ENCODE measurements at places on chromosomes 16 and 17. TPM values are rescaled to one million over a fixed set of nuclear protein-coding genes. Genes with fewer than 3 reads are reported as not detected.

GRCh38 chr17:9538626-9539025 is 37.0 kb downstream of the STX8 start:
- no peak overlapping the region for H3K27ac ChIP-seq
- H3K36me3 ChIP-seq: no peaks in the 10 kb centered on the region
- no peak for DNase-seq
- H3K27me3 ChIP-seq: no peaks in the 10 kb centered on the region
- no peaks in the 10 kb centered on the region for H3K4me1 ChIP-seq

DNA sequence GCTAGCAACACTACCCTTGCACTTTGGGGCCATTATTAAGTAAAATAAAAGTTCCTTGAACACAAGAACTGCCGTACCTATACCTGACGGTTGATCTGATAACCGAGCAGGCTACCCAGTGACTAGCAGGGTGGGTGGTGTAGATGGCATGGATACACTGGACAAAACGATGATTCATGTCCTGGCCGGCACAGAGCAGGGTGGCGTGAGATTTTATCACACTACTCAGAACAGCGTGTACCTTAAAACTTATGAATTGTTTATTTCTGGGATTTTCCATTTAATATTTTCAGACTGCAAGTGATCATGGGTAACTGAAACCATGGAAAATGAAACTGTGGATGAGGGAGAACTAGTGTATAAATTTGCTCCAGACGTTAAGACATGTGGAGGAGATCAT is 41.0 kb upstream of the MSI2 start:
- no peaks in the 10 kb centered on the region for H3K27me3 ChIP-seq
- no peaks in the 10 kb centered on the region for H3K4me1 ChIP-seq
- peak overlapping the region; percentile 14 for H3K4me3 ChIP-seq
- DNase-seq: peak; percentile 65
- H3K27ac ChIP-seq: peak overlapping the region; percentile 59

DNA sequence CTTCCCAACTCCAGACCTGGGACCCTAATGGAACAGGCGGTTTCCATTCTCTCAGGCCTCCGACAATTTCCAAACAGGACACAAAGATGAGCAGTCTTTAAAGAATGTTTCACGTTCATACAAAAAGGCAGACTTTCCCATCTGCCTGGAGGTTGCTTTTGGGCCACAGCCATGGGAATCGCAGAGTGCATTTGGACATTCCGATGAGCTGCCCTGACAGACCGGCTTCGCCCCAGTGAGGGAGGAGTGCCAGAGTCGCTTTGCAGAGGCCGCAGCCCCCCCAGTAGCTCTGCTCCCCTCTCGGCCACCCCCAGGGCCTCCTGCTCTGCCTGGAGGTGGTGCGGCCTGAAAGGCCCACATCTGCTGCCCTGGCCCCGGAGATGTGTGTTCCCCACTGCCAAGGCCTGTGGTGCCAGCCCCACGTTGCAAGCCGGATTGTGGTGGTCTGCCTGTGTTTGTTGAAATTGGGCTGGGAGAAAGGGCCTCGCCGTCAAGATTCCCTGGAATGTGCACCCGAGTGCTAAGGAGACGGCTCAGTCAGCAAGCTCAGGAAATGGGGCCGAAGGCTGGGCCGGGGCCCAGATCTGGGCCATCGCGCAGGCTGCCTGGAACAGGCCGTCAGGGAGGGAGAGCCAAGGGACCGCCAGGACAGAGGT is 89.8 kb downstream of the C16orf95 start:
- H3K4me3 ChIP-seq: no peak overlapping the region
- peak overlapping the region; percentile 80 for H3K27ac ChIP-seq
- H3K27me3 ChIP-seq: no peaks in the 10 kb centered on the region
- DNase-seq: no peak
- H3K4me1 ChIP-seq: no peaks in the 10 kb centered on the region

DNA sequence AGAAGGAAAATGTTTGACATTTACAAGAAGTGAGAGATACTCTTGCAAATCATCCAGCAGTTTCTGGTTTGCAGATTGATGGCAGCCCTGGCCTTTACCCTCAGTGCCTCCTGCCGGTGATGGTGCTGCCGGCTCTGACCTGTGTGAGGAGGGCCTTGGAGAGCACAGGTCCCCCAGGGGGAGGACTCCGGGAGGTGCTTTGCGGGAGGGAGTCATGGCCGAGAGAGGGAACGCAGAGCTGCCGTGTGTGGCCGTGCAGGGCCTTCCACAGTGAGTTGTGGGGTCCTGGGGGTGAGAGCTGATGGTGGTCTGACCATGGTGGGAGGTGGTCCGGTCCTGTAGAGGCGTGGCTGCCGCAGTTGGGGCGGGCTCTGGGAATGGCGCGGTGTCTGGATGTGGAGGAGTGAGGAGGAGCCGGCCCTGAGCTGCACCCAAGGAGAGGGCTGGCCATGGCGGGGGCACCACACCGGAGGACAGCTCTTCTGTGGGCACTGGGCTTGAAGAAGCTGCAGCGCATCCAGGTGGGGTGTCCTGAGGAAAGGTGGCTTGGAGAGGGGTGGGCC is 28.0 kb upstream of the ZNF750 start:
- H3K36me3 ChIP-seq: no peaks in the 10 kb centered on the region
- no peak for DNase-seq
- H3K4me3 ChIP-seq: no peak overlapping the region
- H3K27ac ChIP-seq: peak overlapping the region; percentile 17
- no peaks in the 10 kb centered on the region for H3K27me3 ChIP-seq
- peaks cover 10% of the 10 kb centered on the region for H3K4me1 ChIP-seq

- H3K36me3 ChIP-seq: no peaks in the 10 kb centered on the region
- H3K27ac ChIP-seq: peak overlapping the region; percentile 71
- no peak overlapping the region for H3K4me3 ChIP-seq
- peaks cover 12% of the 10 kb centered on the region for H3K4me1 ChIP-seq
These were observed 22.6 kb upstream of the SPATA32 start for GRCh38 chr17:45284176-45285140.

GRCh38 chr16:22264786-22265185 is 32.4 kb upstream of the POLR3E start:
- no peak overlapping the region for H3K27ac ChIP-seq
- no peak for DNase-seq
- no peaks in the 10 kb centered on the region for H3K27me3 ChIP-seq
- no peak overlapping the region for H3K4me3 ChIP-seq

DNA sequence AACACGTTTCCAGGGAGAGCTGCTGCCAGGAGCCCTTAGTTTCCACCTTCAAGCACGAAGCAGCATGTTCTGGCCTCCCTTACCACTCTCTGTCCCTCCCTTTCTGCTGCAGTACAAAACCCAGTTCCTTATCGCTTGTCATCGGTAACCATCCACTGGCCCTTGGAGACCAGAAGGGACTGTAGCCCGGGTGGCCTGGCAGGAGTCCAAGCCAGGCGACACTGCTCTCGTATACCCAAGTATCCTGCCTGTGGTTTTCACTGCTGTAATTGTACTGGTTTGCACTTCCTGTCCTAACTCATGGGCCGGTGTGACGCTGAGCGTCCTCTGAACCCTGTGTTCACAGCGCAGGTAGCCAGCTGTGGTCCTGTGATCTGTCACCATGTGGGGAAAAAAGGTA is 81.1 kb downstream of the MAF start:
- H3K36me3 ChIP-seq: no peaks in the 10 kb centered on the region
- H3K27me3 ChIP-seq: no peaks in the 10 kb centered on the region
- no peak for DNase-seq
- no peak overlapping the region for H3K27ac ChIP-seq
- no peaks in the 10 kb centered on the region for H3K4me1 ChIP-seq

DNA sequence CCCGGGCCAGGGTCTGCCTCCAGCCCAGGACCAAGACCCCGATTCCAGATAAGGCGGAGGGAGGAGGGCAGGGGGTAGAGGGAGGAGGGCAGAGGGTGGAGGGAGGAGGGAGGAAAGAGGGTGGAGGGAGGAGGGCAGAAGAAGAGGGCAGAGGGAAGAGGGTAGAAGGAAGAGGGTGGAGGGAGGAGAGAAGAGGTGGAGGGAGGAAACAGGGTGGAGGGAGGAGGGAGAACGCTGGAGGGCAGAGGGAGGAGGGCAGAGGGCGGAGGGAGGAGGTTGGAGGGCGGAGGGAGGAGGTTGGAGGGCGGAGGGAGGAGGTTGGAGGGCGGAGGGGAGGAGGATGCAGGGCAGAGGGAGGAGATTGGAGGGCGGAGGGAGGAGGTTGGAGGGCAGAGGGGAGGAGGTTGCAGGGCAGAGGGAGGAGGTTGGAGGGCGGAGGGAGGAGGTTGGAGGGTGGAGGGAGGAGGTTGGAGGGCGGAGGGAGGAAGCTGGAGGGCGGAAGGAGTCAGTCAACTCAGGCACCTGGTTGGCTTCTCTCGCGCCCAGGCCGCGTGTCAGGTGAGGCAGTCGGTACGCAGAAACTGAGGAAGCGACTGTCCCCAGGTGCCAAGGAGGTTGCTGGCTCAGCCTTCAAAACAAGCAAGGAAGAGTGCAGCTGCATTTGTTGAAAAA is 65.2 kb downstream of the KLHDC4 start:
- no peak overlapping the region for H3K4me3 ChIP-seq
- H3K27ac ChIP-seq: no peak overlapping the region
- no peak for DNase-seq
- H3K36me3 ChIP-seq: no peaks in the 10 kb centered on the region

GRCh38 chr17:52388941-52389340 is 230.4 kb upstream of the CA10 start:
- no peaks in the 10 kb centered on the region for H3K36me3 ChIP-seq
- H3K4me1 ChIP-seq: no peaks in the 10 kb centered on the region
- H3K27me3 ChIP-seq: no peaks in the 10 kb centered on the region
- DNase-seq: no peak

- H3K4me1 ChIP-seq: no peaks in the 10 kb centered on the region
- no peak overlapping the region for H3K27ac ChIP-seq
- no peaks in the 10 kb centered on the region for H3K36me3 ChIP-seq
- H3K27me3 ChIP-seq: no peaks in the 10 kb centered on the region
- no peak overlapping the region for H3K4me3 ChIP-seq
- DNase-seq: no peak
These were observed 13.1 kb downstream of the SPOP start for GRCh38 chr17:49664706-49665211.

- no peaks in the 10 kb centered on the region for H3K27me3 ChIP-seq
- DNase-seq: no peak
- H3K36me3 ChIP-seq: no peaks in the 10 kb centered on the region
- H3K4me3 ChIP-seq: no peak overlapping the region
- no peak overlapping the region for H3K27ac ChIP-seq
These were observed 29.7 kb upstream of the IRX3 start for GRCh38 chr16:54316095-54316889.

- H3K27me3 ChIP-seq: peaks cover 57% of the 10 kb centered on the region
- no peak overlapping the region for H3K4me3 ChIP-seq
- no peaks in the 10 kb centered on the region for H3K4me1 ChIP-seq
- H3K27ac ChIP-seq: no peak overlapping the region
- no peaks in the 10 kb centered on the region for H3K36me3 ChIP-seq
- no peak for DNase-seq
These were observed 77.6 kb upstream of the FOXF1 start for GRCh38 chr16:86432691-86433090.

DNA sequence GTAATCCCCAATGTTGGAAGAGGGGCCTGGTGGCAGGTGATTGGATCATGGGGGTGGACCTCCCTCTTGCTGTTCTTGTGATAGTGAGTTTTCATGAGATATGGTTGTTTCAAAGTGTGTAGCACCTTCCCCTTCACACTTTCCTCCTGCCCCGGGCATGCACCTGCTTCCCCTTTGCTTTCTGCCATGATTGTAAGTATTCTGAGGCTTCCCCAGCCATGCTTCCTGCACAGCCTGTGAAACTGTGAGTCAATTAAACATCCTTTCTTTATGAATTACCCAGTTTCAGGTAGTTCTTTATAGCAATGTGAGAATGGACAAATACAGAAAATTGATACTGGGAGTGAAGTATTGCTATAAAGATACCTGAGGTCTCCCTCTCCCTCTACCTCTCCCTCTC is 29.4 kb downstream of the RNF112 start:
- DNase-seq: no peak
- no peak overlapping the region for H3K27ac ChIP-seq
- H3K4me3 ChIP-seq: no peak overlapping the region
- H3K4me1 ChIP-seq: no peaks in the 10 kb centered on the region
- H3K27me3 ChIP-seq: no peaks in the 10 kb centered on the region
- H3K36me3 ChIP-seq: no peaks in the 10 kb centered on the region

GRCh38 chr17:73617501-73617900 is 26.7 kb downstream of the SDK2 start:
- H3K36me3 ChIP-seq: no peaks in the 10 kb centered on the region
- H3K27ac ChIP-seq: no peak overlapping the region
- H3K27me3 ChIP-seq: no peaks in the 10 kb centered on the region
- H3K4me1 ChIP-seq: no peaks in the 10 kb centered on the region
- DNase-seq: no peak
- no peak overlapping the region for H3K4me3 ChIP-seq

DNA sequence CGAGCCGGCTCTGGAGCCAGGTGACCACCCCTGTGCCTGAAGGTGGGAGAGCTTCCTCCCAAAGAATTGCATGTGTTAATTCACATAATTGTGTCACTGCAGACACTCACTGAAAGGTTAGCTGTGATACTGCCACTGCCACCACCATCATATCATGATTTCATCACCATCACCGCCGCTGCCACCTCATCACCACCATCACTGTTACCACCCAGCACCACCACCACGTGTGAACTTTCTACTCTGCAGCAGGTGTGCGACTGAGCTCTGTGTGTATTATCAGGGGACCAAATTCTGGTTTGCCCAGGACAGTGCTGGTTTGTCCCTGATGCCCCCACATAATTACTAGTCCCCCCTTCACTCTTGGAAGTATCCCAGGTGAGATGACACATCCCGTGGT is 15.2 kb downstream of the BCAR1 start:
- no peaks in the 10 kb centered on the region for H3K27me3 ChIP-seq
- DNase-seq: no peak
- H3K27ac ChIP-seq: no peak overlapping the region
- H3K4me3 ChIP-seq: no peak overlapping the region
- H3K4me1 ChIP-seq: peaks cover 18% of the 10 kb centered on the region
- peaks cover 7% of the 10 kb centered on the region for H3K36me3 ChIP-seq

The PRSS22 gene
- total RNA-seq: 18.7 TPM

The MLLT6 gene
- total RNA-seq: 41.9 TPM

The SMIM36 gene
- not detected for total RNA-seq

The GNG13 gene
- not detected for total RNA-seq

The MYOCD gene
- total RNA-seq: 1.5 TPM

All from breast epithelium (tissue), 4 donors.